ENCODE measurements at places on chromosomes 1 and 21.

GRCh38 chr1:92881391-92881790 is 49.6 kb downstream of the RPL5 start:
- DNase-seq = no peak

DNA sequence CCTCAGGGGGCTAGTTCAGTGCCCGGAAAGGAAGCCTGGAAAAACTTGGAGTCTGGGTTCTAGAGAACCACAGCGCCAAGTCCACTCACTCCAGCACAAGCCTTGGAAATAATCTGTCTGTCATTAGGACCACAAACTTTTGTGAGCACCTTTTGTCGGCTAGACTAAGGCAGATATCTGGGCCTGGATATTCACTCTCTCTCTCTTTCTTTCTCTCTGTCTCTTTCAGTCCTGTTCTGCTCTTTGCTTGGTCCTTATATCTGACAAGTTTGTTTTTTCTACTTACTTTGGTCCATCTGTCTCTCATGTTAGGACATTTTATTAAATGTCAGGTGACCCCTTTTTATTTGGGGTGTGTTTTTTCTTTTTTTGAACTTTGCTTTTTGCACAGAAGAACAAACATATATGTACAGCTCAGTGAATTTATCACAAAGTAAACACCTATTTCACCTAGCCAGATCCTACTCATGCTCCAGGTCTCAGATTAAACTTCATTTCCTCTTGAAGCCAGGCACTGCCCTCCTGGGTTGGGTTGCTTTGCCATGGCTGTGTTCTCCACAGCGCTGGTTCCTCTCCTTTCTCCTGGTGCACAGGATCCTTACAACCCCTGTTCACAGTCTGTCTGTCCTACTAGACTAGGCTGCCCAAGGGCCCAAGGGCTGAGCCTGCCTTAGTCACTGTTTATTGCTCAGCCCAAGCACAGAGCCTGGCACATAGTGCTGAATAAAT is 40.8 kb downstream of the TCEANC2 start:
- no peak for DNase-seq

GRCh38 chr1:68273530-68273929 is 41.2 kb upstream of the WLS start:
- DNase-seq = no peak

DNA sequence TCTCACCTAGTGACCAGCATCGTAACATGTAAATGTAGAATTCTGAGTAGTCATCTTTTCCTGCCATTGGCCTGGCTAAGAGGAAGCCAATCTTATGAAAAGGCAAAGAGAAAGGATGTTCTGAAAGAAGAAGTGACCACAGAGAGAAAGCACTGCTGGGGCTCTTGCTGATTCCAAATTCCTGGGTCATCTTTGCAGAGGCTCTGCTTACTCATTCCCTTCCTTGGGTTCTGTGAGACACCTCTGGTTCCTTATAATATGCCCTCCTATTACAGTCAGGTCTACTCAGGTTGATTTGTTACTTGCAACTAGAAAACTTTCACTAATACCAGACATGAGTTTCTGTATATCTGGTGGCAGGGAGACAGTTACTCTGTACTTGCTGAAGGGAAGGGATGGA is 198.8 kb upstream of the C8B start:
- DNase-seq = no peak
